ENCODE measurements at places on chromosomes 6 and 20.
A peak's percentile ranks its signal among the peaks of the same experiment; 100 is the strongest.

DNA sequence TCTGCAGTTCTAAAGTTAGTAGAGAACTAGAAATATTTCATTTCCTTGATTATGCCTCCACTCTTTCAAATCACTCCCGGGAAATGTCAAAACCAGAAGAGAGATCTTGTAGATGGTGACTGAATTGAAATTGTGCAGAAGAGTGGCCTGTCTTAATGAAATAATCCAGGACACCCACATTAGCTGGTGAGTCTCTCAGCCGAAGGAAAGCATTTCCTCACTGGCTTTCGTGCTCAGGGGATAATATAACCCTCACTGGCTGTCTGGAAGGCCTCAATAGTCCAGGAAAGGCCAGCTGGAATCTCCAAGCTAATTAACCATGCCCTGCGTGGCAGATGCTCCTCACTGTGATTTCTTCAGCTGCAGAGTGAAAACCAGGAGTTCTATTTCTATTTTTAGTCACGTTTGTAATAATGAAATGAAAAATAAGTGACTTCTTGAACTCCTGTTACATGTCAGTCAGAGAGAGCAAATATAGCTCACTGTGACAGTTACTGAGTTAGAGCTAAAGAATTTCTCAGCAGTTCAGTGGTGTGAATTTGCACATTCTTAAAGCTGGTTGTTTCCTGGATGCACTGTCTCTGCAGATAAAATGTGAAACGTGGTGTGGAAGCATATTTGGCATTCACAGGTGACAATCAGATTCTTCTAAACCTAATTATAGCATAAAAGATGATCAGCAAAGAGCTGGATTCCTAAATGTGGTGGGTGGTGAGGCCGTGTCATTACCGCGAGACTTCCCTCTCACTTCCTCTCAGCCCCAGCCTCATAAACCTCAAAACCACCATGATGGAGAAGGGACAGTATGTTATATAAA lies 211.7 kb downstream of the LMBRD1 start:
- no peak for DNase-seq

- no peak for DNase-seq
Measured at GRCh38 chr6:155041741-155042279, 46.7 kb downstream of the TIAM2 start.

GRCh38 chr20:58173930-58174707 lies 54.3 kb downstream of the ANKRD60 start:
- no peak for DNase-seq

DNA sequence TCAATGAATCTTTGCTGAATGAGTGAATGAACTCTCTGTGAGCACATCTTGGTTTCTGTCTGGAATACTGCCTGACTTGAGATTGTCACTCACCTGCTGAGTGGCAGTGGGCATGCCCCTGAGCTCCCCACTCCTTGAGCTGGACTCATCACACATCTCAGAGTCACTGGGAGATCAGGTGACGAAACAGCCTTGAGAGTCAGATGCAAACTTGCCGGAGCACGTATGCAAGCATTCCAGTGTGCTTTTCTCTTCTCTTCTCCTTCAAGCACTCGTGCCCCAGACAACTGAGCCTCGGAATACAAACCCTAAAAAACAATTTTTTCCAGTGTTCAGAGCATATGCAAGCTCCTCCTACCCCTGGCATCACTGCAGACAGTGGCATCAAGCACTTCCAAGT lies 9.4 kb upstream of the BMP7 start:
- DNase-seq: no peak

GRCh38 chr20:45470262-45470931 lies 844 bp downstream of the WFDC2 start:
- peak; percentile 13 for DNase-seq

DNA sequence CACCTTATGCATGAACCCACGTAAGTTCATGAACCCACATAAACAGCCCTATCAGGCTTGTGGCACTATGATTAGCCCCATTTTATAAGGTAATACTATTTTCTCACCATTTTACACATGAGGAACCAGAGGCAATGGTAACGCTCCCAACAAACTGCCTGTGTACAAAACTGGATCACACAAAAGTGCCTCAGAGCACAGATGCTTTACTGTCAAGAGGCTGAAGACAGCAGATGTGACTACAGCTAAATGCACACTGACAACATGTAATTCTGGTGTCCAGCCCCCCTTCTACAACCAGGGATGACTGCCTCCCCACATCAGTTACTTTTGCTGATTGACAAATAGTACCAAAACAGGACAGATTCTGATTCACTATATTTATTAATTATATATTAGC lies 69.6 kb downstream of the GMDS start:
- no peak for DNase-seq

GRCh38 chr6:108796875-108797274 lies 51.3 kb upstream of the ARMC2 start:
- DNase-seq: no peak

GRCh38 chr6:11025921-11026635 lies 18.0 kb downstream of the ELOVL2 start:
- DNase-seq: no peak

DNA sequence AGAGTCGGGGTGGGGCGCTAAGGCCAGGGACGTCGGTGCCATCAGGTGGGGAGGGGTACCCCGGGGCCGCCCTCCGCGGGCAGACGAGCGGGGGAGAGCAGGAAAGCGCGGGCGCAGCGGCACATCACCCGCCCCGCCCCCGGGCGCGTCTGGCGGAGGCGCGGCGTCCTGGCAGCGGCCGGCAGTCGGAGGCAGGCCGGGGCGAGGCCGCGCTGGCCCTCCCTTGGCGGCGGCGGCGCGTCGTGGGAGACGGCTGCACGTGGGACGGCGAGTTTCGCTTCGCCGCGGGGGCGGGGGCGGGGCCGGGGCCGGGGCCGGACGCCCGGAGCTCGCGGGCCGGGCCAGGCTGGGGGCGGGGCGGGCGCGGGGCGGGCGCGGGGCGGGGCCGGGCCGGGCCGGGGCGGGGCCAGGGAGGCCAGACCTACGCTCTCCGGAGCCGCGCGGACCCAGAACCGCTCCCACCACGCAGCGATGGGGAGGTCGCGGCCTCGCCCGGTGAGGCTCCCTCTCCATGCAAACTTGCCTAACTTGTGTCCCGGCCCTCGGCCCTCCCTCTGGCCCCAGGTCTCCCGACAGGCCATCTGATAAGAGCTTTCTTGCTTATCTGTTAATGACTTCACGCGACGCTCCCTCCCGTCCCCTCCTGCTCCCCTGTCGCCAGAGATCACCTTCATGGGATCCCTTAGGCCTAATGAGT lies 12.5 kb downstream of the ITPR3 start:
- DNase-seq: no peak

- no peak for DNase-seq
Measured at GRCh38 chr6:125728739-125729138, 20.7 kb upstream of the HEY2 start.

DNA sequence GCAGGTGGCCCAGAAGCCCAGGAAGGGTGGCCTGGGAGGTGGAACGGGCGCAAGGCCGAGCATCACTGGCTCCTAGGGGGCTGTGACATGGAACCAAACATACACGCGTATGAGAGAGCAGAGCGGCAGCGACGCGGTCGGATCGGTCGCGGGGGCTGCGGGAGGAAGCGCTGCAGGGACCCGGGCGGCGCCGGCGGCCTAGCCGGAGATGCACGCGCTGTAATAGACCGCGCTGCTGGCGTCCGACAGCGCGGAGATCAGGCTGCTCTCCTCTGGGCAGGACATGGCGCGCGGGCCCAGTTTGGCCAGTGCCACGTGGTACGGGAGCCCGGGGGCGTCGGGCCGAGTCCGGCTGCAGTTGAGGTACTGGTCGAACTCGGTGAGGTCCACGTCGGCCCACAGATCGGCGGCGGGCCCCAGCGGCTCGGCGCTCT lies 1.5 kb downstream of the SOX18 start:
- DNase-seq: no peak

DNA sequence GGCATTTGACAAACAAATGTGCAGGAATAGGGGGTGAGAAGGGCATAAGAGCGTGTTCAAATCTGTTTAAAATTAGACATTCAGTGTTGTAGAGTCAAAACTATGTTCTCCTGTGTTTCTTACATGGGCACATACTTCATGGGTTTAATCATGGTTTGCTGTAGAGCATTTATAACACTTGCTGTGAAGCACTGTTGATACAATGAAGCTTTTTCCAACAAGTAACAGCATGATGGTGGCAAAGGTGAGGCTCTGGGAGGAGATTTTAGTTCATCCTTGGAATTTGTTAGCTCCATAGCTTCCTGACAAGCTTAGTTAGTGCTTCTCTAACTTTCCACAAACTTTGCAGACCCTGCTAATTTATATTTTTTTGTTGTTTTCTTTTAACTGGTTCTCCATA lies 900.7 kb downstream of the TFAP2A start:
- DNase-seq: no peak

DNA sequence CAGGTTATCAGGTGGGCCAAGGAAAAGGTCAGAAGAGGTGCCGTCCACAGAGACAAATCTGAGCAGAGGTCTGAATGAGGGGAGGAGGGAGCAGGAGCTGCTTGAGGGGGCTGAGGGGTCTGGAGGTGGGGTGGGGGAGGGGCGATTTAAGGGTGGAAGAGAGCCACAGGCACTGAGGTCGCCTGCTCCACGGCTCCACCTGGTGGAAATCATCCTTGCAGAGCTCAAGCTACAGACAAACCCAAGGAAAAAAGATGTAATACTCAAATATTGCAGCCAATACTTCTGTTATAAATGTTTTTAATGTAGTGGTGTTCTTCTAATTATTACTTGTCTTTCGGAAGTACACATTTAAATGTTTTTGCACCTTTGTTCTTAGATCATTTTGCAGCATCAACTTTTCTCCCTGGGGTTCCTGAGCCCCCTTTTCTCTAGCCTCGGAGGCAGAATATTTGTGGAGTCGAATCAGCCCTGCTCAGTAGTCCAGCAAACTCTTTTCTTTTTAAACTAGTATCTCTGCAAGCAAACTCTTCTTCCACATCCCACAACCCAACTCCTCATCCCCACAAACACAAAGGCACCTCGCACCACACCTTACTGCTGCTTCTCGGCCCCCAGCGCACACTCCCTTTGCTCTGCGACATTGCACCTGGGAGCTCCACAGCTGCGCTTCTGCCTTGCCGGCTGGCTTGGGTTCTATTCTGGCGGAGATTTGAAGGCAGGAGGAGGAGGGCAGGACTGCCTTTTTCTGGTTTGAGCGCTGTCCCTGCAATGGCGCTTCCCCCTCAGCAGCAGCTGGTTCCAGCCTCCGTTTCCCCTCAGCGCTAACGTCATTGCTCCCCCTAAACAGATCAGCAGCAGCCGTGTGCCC lies 51.0 kb upstream of the TFAP2A start:
- DNase-seq: no peak

DNA sequence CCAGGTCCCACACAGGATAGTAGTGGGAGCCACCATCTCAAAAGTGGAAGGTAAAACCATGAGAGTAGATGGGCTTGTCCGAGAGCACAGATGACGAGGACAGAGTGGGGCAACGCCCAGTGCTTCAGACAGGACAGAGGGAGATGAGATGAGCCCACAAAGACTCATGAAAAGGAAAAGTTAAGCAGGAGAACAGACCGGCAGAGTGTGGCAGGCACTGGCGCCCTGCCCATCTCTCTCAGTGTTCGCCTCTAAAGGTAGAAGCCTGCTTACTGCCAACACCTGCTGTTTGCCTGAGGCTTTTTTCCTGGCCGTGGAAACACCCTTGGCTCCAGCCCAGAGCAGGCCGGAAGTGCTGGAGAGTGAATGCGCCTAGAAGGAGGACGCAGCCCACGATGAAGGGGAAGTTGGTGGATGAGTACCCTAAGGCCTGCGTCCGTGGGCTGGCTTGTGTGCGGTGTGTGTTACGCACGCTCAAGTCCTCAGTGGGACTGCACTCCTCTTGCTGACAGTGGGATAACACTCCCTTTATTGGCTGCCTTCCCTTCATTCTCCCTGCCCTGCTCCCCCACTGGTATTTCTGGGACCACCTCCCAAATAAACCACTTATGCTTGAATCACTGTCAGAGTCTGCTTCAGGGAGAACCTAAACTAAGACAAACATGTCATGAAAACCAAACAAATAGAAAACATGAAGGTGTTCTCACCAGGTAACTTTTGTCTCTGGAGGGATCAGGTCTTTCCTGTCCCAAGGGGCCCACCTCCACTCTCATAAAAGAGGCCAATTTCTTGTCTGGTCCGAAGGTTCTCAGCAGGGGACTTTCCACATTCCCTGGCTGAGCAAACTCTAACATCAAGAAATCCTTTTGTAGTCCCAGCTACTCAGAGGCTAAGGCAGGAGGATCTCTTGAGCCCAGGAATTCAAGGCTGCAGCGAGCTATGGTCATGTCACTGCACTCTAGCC lies 9.1 kb upstream of the FOXP4 start:
- no peak for DNase-seq

- no peak for DNase-seq
Measured at GRCh38 chr6:114344246-114344970, 1.6 kb upstream of the HS3ST5 start.

DNA sequence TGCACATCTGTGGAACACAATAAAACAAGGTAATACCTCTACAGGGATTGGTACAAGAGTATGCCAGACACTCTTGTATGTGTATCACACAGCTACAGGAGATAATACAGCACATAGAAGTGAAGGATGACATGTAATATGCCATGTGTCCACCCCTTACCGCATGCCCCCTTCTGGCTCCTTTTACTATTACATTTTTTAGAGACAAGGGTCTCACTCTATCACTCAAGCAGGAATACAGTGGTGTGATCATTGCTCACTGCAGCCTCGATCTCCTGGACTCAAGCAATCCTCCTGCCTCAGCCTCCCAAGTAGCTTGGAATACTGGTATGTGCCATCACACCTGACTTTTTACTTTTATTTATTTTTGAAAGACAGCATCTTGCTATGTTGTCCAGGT lies 4.2 kb upstream of the NCR3 start:
- DNase-seq: peak; percentile 81

All from naive thymus-derived CD8-positive, alpha-beta T cell (primary cell).